KG1 (cell line): ENCODE measurements at places on chromosomes 2 and 18.

DNA sequence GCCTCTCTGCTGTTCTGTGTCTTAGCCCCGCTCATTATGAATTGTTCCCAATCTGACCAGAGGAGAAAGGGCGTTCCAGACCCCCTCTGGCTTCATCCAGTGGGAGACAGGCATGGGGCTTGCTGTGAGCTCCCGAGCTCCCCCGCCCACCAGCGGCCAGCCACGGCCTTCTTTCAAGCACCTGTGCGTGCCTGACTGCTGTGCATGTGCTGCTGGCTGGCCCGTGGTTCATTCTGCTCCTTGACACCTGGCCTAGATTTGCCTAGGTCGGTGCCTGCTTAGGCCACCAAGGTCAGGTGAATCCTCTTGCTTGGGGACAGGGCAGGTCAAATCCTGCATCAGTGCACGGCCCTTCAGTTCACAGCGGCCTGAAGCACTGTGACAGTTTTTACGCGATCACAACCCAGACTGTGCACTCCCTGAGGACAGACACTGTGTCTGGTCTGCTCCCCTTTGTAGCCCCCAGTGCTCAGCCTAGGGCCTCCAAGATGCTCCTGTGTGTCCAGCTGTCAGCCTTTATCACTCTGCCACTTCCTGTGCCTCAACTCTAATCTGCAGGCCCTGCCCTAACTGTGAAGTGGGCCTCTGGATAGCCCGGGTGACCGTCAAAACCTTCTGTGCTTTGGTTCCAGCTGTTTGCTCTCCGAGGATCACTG lies 3.6 kb upstream of the LPIN1 start:
- no peak for DNase-seq

DNA sequence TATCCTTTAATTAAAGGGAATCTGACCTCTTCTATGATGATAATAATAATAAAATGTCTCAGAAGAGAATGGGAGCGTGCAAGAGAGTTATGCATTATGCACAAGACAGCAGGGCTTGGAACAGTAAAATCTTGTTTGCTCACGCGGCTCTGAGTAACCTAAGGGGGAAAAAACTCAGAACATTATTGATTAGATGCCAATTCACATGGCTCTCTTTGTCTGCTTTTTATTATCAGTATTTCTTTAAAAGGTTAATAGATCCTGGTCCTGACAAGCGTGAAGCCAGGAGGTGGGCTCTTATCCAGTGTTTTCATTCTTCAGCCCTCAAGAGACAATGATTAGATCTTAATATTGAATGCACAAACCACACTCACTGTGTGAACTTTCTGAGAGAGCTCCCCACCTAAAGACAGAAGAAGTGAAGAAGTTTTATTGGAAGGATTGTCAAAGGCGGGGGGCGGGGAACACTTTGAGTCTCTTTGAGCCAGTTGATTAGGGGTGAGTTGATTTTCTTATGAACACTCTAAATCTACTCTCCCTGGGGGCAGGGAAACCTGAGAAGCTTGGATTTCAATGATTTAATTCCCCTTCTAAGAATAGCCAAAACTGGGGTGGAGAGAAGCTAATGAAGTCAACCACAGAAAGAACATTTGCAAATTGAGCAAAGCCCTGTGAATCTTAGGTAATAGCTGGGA lies 127.5 kb upstream of the CTAGE1 start:
- DNase-seq, result no peak

DNA sequence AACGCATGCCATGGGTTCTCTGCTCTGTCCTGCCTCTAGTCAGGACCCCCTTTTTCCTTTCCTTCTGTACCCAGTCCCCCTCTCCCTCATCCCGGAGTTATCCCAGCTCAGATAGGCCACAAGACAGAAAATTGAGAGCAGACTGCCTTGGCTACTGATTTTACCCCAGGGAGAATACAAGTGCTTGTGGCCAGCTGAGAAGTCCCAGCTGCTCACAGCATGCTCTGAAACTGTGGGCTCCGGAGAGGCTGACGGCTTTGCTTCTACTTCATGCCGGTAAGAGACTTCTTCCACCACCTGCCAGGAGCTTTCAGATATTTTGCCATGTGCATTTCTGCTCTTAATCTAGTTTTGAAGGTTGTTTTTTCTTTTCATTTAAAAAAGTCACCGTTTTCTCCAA lies 20.0 kb upstream of the SIX2 start:
- no peak for DNase-seq

DNA sequence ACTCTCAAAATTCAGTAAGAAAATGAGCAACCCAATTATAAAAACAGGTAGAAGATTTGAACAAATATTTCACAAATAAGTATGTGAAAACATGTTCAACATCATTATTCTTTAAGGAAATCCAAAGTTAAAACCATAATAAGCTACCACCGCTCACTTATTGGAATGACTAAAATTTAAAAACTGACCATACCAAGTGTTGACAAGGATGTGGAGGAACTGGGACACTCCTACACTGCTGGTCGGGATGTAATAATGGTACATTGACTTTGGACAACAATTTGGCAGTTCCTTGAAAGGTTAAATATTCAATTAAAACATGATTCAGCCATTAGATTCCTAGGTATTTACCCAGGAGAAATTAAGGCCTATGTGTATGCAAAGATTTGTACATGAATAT lies 336.5 kb downstream of the IRS1 start:
- no peak for DNase-seq

GRCh38 chr2:163659224-163659623 lies 76.6 kb downstream of the FIGN start:
- DNase-seq, result no peak
